PC-3 (cell line): ENCODE measurements at places on chromosomes 1 and 21. TPM values are rescaled to one million over a fixed set of nuclear protein-coding genes. Genes with fewer than 3 reads are reported as not detected.

GRCh38 chr1:51313268-51313852, 17.0 kb downstream of the TTC39A start:
- peak; percentile 32 for DNase-seq

DNA sequence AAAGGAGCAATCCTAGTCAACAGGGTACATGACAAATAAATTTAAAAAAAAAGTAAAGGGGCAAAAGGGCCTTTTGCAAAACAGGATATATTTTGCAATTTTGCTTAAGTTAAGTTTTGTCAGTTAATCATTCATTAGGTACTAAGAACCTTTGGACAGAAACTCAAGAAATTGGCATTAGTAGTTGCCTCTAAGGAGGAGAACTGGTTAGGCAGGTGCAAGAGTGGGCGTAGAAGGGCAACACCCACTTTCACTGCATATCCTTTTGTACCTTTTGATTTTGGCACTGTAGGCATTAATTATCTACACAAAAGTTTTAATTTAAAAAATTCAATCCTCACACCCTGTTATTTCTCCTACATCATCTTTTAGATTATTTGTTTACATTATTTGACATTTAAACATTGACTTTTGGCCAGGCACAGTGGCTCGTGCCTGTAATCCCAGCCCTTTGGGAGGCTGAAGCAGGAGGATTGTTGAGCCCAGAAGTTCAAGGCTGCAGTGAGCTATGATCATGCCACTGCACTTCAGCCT, 4.3 kb downstream of the DDAH1 start:
- peak; percentile 74 for DNase-seq

- no peak for DNase-seq
Measured at GRCh38 chr1:55524006-55524405, 308.8 kb upstream of the USP24 start.

- DNase-seq = no peak
Measured at GRCh38 chr1:26017606-26018005, 4.0 kb upstream of the EXTL1 start.

Gene RPL11
- total RNA-seq = 1,031 and 1,441 TPM in 2 replicates

- no peak for DNase-seq
Measured at GRCh38 chr1:210783925-210784324, 350.0 kb downstream of the KCNH1 start.

Gene LRIF1
- 12.6 and 18.1 TPM in 2 replicates for total RNA-seq

DNA sequence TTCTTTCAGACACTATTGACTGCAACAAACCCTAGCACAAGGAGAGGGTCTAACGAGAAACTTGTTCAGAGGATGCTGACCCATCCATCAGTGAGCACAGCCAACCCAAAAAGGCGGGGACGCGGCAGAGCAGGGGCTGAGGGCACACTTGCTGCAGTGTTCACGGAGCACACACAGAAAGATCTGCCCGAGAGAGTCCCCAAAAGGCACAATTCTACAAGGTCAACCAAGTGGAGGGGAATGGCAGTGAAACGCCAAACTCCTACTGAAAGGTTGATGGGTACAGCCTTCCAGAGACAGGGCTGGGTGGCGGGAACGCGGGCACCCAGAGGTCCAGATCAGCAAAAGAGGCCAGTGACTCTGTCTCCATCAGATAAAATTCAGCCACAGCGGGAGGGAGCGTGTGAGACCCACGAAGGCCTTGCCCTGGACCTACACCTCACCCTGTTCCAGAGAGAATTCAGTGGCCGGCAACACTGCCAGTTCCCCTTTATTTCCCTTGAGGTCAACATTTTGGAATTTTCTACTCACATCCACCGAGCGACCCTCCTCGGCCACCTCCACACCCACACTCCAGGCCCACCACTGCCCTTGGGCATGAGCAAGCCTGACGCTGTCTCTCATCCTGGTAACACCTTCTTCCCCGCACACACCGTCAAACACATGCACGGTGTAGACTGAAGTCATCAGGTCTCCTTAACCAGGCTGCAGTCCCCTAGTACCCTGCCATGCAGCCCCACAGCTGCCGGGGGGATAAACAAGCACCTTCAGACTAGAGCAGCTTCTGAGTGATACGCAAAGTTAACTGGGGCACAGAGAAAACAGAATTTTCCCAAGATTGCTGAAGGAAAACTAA, 5.5 kb downstream of the GNG4 start:
- no peak for DNase-seq

DNA sequence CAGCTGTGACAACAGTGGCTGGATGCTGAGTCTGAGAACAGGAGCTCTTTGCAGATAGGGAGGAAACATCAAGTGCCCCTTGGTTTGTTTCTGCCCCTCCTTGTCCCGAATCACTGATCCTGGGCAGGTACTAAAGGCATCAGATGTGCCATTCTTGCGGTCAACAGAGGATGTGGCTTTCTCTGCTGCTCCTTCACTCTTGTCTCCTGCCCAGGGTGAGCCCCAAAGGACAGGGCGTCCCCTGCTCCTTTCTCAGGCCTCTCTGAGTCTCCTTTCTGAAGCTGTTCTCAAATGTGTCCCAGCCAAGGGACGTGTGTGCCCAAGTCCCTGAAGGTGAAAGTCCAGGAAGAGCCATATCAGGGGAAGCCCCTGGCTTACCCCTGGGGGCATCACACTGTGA, 31.7 kb downstream of the SLC37A1 start:
- DNase-seq = no peak

Gene FAM163A
- total RNA-seq = not detected in 2 replicates

GRCh38 chr1:44679468-44679867, 5.0 kb downstream of the ARMH1 start:
- DNase-seq = no peak

Gene PLXNA2
- 15.8 and 16.2 TPM in 2 replicates for total RNA-seq

DNA sequence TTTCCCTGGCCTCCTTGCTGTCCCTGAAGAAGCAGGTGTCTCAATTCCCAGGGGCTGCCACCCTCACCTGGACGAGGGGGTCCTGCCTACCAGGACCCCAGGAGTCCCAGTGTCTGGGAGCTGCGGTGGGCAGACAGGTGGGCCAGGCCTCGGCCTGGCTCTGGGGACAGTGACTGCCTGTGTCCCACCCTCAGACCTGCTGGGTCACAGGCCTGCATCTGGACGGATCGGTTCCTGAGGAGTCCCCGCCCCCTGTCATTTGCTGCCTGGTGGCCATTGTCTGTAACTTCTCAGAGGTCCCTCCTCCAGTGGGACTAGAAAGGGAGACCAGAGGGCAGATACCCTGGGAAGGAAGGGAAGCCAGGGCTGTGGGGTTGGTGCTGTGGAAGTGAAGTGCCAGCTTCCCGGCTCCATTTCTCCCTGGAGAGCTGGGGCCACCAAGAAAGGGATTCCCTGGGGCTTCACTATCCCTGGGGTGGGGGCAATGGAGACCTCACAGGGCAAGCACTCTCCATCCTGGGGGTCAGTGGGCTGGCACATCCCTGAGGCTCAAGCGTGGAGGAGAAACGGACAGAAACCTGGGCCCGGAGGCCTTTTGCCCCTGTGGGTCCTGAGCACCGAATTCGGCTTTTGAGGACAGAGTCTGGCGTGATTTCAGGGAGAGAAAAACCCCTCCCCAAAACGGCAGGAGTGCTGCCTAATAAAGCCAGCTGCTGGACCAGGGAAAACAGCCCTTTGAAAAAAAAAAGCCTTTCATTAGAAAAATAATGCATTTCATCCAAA, 157.3 kb downstream of the PEX14 start:
- no peak for DNase-seq

GRCh38 chr1:232648316-232648715, 18.4 kb upstream of the SIPA1L2 start:
- peak; percentile 26 for DNase-seq

Gene LRRC53
- total RNA-seq = not detected in 2 replicates

DNA sequence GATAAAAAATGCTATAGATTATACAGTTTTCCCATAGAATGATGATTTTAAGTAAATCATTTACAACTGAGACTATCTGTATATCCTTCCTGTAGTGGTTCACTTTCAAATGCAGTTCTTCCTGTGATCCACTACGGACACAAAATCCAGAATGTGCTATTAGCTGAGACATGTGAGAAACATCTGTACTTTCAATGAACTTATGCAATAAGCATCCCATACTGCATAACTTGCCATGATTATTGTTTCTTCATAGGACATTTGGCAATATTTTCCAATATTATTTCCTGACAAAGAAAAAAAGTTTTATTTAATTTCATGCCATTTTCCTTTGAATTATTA, 83.5 kb upstream of the PRDX6 start:
- no peak for DNase-seq

GRCh38 chr1:34529935-34530859, 224.7 kb upstream of the GJB5 start:
- no peak for DNase-seq

DNA sequence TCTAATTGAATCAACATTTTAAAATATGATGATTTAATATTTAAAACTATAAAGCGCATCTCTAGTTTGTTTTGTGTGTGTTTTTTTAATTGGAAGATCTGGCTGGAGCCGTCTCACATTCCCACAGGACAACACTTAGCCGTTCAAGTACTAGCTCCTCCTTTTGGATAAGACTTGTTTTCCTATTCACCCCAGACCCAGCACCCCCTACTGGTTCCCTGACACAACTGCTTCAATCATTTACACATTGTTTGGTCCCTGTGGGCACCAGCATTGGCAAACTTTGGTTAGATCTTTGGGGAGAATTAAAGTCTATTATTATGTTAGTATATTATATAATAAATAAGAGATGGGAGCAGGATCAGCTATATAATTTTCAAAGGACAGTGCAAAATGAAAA, 34.5 kb downstream of the TYW3 start:
- peak; percentile 33 for DNase-seq

DNA sequence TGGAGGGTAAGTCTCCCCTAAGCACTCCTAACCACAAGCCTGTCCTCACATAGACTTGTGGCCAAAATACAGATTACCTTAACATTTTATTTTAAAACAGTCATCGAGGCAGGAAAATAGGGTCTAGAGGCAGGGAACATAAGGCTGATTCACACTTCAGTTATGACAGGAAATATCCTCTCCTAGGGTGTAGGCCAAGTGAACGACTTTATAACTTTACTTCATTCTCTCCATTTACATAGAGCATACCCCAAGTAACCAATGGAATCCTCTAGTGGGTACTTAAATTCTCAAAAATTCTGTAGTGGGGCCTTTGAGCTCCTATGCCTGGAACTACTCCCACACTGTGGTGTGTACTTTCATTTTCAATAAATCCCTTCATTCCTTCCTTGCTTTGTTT, 113.0 kb downstream of the WDR3 start:
- no peak for DNase-seq

Gene S100A3
- total RNA-seq = 4.6 and 7.9 TPM in 2 replicates

DNA sequence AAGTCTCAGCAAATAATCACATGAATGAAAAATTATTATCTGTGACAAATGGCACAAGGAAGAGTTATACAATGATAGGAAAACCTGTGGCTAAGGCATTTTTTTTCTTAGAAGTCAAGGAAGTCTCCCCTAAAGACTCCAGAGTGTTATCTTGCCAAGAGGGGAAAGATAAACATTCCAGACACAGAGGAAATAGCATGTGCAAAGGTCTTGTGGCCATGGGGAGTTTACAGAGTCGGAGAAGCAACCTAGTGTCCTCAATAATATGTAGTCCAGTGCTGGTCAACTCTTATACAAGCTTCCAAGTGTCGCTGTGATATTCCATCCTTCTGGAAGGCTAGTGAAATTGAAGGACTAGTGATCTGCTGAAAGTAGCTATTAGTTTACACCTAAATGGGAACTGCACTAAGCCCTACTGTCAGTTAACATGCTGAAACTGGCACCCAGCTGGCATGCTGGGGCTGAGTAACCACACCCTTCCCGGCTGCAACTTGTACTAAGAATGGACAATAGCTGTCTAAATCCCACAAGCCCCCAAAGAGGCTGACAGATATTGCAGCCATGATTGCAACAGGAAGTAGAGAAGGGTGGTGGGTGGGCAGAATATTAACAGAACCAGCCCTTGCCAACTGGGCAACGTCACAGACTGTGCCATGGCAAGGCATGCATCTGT, 11.5 kb upstream of the ATP1B1 start:
- no peak for DNase-seq

GRCh38 chr1:201751872-201752271, 77.1 kb upstream of the IPO9 start:
- DNase-seq = no peak

DNA sequence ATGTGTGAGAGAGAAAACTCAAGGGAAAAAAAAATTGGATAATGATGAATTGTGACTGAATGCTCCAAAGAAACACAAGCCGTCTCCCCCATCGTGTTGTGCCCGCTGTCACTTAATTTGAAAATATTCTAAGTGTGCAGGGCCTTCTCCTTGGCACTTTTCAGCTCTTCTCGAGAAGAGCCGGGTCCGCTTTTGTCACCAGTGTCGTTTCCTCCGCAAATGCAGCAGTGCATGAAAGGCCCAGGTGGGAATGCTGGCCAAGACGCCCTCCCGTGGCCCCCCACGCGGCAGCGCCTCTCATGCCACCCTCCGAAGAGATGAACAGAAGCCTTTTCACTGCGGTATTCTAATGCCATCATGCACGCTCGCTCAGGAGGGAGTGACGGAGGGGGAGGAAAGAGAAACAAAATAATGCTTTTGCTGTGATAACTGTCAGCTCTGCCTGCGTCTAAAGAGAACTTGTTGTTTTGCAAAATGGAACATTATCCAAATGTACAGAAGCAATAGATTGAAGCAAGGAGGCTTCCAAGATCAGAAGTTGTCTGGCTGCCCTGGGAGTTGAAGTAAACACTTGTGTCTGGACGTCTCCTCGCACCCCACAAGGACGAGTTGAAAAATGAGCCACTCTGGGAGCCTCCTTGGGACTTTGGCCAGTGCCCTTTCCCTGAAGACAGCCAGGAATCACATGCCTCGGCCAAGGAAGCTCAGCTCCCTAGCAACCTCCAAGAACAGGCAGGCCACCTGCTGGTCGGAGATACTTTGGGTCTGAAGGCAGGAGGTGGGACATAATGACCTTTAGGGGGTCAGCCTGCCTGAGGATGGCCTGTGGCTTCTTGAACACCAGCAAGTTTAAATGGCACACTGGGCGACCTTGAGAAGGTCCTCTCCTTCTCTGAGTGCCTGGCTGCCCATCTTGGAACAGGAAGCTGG, 166.1 kb upstream of the ZC3H12A start:
- DNase-seq = no peak

GRCh38 chr1:68969441-68969840, 472.6 kb upstream of the DEPDC1 start:
- no peak for DNase-seq

GRCh38 chr1:117886101-117886795, 43.2 kb downstream of the GDAP2 start:
- DNase-seq = no peak

DNA sequence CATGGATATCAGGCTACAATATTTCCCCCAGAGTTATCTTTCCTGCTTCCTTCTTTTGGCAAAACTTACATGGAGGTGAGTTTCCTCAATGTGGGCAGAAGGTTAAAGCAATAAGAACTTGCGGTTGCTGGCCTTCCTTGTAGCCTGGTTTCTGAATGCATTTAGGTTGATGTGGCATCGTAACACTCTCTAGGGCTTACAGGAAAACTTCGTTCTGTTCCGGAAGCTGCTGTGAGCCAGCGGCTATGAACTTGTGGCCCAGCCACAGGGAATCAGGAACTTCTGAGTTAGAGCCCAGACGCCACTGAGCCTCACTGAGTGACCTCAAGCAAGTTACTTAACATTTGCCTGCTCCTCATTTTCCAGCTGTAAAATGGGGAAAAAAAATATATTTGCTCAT, 623.4 kb upstream of the ADAMTS5 start:
- DNase-seq = peak; percentile 20
